ENCODE measurements at places on chromosomes 4 and X.

- DNase-seq: no peak
Observed at GRCh38 chr4:136357556-136357955, 1174.7 kb downstream of the PCDH18 start.

GRCh38 chr4:86688026-86688425 is 93.9 kb downstream of the PTPN13 start:
- DNase-seq: no peak

DNA sequence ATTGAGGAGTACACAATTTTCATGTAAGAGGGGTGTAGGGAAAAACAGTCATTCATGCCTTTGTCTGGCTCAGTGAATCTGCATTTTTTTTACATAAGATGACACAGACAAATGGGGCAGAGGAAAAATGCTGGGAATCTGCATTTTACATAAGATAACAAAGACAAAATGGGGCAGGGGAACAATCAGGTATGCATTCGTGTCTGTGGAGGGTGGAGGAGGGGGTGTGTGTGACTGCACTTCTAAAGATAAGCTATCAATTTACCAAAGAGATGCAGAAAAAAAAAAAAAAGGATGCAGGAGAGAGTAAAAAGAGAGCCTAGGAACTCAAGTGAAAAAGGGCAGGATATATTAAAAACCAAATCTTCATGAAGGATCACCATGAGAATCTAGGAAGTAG is 637.4 kb downstream of the ZNF674 start:
- DNase-seq: no peak

DNA sequence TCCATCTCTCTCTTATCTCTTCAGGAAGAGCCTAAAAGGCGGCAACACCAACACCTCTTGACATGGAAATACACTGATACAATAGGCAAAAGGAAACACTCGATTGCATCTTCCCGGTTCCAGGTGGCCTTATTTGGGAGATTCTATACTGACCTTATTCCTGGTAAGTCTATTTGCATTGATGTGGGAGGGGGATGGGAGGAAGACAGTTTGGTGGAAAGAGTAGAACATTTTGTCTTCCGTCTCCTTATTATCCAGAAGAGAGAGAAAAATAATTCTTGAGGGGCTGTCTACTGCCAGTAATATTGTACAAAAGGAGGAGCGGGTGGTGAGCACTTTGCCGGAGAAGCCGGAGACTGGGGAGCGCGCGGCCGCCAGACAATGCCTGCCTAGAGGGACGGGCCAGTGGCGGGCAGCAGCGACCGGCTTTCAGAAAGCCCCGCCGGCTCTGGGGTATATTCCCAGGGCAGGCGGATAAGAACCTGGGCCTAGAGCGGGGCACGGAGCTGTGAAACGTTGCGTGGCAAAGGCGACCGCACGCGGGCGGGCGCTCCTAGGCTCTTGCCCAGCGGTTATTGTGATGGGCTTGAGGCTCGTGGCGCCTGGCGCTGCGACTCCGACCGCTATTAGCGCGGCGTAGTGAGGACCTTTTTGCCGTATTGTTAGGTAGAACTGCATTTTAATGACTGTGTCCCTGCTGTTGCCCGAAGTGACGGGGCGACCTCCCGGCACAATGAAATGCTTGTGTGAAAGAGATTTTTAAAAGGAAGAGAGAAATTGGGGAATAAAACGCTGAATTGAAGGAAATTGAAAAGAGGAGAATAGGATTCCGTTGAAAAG is 518 bp downstream of the PRDM8 start:
- peak; percentile 31 for DNase-seq

DNA sequence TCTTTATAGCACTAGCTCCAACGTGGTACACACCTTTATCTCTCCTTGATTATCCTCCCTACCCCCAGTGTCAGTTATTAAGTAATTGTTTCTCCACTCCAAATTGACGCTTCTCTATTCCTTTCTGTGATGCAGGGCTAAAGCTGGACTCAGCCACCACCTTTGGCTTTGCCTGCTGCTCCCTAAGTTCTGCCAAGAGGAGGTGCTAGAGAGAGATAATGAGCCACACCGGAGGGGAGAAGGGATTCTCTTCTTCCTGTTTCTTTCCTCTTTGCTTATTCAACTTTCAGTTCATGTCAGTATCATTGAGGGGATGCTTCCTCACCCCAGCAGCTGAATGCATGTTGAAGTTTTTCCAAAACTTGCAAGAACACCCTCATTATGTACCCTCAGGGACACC is 176.5 kb downstream of the GBA3 start:
- no peak for DNase-seq

DNA sequence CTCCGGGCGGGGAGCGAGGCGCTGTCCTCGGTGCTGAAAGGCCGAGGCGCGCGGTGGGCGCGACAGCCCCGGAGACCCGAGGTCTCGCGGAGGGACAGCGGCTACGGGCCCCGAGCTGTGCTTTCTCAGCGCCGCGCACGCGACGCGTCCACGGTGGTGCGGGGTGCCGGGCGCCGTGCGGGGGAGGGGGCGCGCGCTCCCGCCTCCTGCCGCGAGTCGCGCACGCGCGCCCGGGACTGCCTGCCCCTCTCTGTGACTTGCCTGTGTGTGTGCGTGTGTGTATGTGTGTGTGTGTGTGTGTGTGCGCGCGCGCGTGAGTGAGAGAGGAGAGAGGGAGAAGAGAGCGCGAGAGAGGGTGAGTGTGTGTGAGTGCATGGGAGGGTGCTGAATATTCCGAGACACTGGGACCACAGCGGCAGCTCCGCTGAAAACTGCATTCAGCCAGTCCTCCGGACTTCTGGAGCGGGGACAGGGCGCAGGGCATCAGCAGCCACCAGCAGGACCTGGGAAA is at the start of gene GRIA2:
Gene GRIA2 (plus strand): TSS at position 358 of the 511 bp plus-strand sequence. CDS start 315 bp downstream, outside the sequence.
- DNase-seq: peak; percentile 55

- DNase-seq: no peak
Observed at GRCh38 chr4:112881842-112882241, 167.6 kb upstream of the ANK2 start.

GRCh38 chr4:152780267-152780778 is 569 bp downstream of the ARFIP1 start:
- DNase-seq: peak; percentile 28

GRCh38 chrX:8579602-8580001 is 115.0 kb downstream of the VCX3B start:
- no peak for DNase-seq

Measured in suppressor macrophage treated with lipopolysaccharide for 1 hour (primary cell).